NAMALWA (cell line): ENCODE measurements at places on chromosomes 7 and 10.

DNA sequence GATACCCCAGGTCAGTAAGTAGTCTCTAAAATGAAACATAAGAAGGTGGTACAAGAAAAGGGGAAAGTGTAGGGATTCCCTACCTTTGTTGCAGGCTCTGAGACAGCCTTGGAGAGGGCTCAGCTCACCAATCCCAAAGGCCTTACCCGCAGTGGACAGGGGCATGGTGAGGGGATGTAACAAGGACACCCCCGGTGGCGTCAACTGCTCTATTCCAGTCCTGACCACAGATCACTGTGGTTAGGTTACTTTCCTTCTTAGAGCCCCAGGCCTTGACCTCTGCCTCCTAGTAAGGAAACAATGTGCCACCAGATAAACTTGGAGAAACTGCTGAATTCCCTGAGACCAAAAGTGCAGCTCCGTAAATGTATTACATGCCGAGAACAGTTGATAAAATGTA, 17.5 kb downstream of the PLXNA4 start:
- DNase-seq: no peak

- no peak for DNase-seq
Measured at GRCh38 chr7:92268921-92269320, 23.1 kb downstream of the ANKIB1 start.

DNA sequence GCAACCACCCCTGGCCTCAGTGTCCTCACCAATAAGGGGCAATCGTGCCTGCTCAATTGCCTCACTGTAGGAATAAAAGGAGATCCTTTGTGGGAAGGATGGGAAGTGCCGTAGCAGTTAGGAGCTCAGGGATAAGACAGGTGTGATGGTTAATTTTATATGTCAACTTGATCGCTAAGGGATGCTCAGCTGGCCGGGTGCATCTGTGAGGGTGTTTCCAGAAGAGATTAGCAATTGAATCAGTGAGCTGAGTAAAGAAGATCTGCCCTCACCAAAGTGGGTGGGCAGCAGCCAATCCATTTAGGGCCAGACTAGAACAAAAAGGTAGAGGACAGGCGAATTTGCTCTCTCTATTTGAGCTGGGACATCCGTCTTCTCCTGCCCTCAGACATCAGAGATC, 46.3 kb downstream of the BUB3 start:
- DNase-seq: no peak

DNA sequence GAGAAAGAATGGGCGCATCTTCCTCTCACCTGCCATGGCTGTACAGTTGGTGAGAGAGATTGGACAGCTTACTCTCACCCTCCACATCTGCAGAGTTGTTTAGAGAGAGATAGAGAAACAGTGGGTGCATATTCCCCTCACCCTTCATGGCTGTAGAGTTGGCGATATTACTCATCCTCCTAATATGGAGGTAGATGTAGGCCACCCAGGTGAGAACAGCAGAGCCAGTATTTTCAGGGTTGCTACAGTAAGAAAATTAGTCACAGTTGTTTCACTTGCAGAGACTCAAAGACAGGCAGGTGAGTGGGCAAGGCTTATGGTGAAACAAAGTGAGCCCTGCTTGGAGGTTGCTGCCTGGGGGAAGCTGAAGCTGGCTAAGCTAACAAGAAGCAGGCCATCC, 65.0 kb upstream of the PFKP start:
- DNase-seq: no peak

DNA sequence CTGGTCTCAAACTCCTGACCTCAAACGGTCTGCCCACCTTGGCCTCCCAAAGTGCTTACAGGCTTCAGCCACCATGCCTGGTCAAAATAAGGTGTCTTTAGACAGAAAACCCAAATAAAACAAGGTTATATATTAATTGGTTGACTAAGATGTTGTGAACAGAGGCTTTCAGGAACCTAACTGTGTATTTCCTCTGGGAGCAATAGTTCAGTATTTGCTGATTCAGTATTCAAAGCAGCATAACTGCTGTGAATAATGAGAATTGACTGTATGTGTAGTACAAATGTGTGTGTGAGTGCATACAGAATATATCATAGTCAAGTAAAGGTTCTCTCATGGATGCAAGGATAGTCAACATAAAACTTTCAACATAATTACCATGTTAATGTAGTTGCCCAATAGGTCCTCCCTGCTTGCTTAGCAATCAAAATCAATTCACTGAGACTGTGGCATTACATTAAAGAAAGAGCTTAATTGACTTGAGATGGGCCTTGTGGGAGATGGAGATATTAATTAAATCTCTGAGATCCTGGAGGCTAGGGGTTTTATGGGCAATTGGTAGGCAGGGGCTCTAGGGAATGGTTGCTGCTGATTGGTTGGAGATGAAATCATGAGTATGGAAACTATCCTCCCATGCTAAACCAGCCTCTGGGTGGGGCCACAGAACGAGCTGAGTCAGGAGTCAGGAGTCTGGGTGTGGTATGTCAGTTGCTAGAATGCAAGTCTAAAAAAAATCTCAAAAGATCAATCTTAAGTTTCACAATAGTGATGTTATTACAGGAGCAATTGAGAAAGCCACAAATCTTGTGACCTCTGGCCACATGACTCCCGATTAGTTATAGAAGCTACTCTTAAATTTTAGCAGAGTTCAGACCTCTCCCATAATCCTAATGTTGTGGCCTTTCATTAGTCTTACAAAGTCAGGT, 162.7 kb downstream of the AKR1D1 start:
- no peak for DNase-seq

GRCh38 chr10:14022052-14022451, 308.7 kb downstream of the FRMD4A start:
- DNase-seq: no peak
